ENCODE measurements at places on chromosomes 11 and 22. TPM values are rescaled to one million over a fixed set of nuclear protein-coding genes. Genes with fewer than 3 reads are reported as not detected.

The MISFA gene
- total RNA-seq = not detected

The OPCML gene
- under 0.01 TPM for total RNA-seq

The SYT8 gene
- total RNA-seq = 0.35 TPM

The CASP5 gene
- not detected for total RNA-seq

The MPZL3 gene
- 0.17 TPM for total RNA-seq

Data from pericardium fibroblast (primary cell).